ENCODE measurements at places on chromosomes 6 and 20. TPM values are rescaled to one million over a fixed set of nuclear protein-coding genes. Genes with fewer than 3 reads are reported as not detected.

DNA sequence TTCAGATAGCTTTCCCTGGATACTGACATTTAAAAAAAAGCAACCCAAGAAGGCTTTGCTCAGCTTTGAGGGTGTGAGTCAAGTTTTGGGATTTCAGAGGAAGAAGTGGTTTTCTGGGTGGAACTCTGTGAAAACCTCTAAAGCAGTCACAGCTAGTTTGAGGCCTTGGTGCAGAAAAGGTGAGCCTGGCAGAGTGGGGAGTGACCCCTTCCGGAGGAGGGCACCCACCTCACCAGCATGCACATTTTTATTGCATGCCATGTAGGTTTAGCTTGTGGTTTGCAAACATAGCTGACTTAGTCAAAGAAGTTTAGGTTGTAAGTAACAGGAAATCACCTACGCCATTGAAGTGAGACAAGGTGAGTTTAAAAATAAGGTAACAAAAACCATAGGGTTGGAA, 146.8 kb upstream of the PMEPA1 start:
- no peaks in the 10 kb centered on the region for H3K4me1 ChIP-seq
- no peak for DNase-seq
- H3K27me3 ChIP-seq: no peaks in the 10 kb centered on the region
- H3K4me3 ChIP-seq: no peak overlapping the region
- no peaks in the 10 kb centered on the region for H3K36me3 ChIP-seq

- H3K4me1 ChIP-seq: no peaks in the 10 kb centered on the region
- no peaks in the 10 kb centered on the region for H3K27me3 ChIP-seq
- no peak overlapping the region for H3K27ac ChIP-seq
- H3K4me3 ChIP-seq: no peak overlapping the region
Measured at GRCh38 chr20:38355161-38356012, 9.1 kb downstream of the LBP start.

DNA sequence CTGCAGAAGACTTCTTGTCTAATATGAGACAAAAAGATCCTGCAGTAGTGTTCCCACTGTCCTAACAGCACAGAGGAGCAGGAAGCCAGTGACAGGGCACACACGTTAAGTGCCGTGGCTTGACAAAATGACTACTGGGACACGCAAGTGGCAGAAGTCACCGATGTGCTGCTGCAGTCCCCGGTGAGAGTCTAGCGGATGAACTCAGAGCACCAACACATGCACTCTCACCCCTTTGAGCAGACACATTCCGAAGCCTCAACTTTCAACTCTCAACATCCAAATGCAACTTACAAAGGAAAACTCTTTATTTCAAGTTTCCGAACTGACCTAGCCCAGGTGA, 898 bp downstream of the LAMA4 start:
- no peaks in the 10 kb centered on the region for H3K4me1 ChIP-seq
- DNase-seq: peak; percentile 23
- H3K4me3 ChIP-seq: peak overlapping the region; percentile 44
- peaks cover 30% of the 10 kb centered on the region for H3K27me3 ChIP-seq

- no peak for DNase-seq
- no peaks in the 10 kb centered on the region for H3K36me3 ChIP-seq
- H3K27ac ChIP-seq: no peak overlapping the region
- H3K4me1 ChIP-seq: no peaks in the 10 kb centered on the region
- H3K27me3 ChIP-seq: no peaks in the 10 kb centered on the region
- H3K4me3 ChIP-seq: no peak overlapping the region
Measured at GRCh38 chr6:109421184-109421583, 19.2 kb downstream of the PPIL6 start.

- H3K27me3 ChIP-seq: no peaks in the 10 kb centered on the region
- no peak overlapping the region for H3K4me3 ChIP-seq
- H3K4me1 ChIP-seq: peaks cover 42% of the 10 kb centered on the region
- DNase-seq: no peak
- H3K36me3 ChIP-seq: peaks cover 11% of the 10 kb centered on the region
- peak overlapping the region; percentile 37 for H3K27ac ChIP-seq
Measured at GRCh38 chr6:107715550-107716321, 108.4 kb downstream of the SCML4 start.

- no peak overlapping the region for H3K27ac ChIP-seq
- H3K36me3 ChIP-seq: no peaks in the 10 kb centered on the region
- H3K4me1 ChIP-seq: no peaks in the 10 kb centered on the region
- DNase-seq: no peak
Measured at GRCh38 chr20:61802721-61803311, 262.9 kb downstream of the TAF4 start.

Gene AIG1
- total RNA-seq: 9.1 TPM

Gene CNR1
- 0.90 TPM for total RNA-seq

Gene PI16
- 3.3 TPM for total RNA-seq

Gene SLC13A3
- total RNA-seq: 1.4 TPM

Gene TINAG
- total RNA-seq: not detected

Measured in thymus (tissue), 14 donors.